Spleen (tissue), 13 donors: ENCODE measurements at places on chromosomes 2 and 18. TPM values are rescaled to one million over a fixed set of nuclear protein-coding genes. Genes with fewer than 3 reads are reported as not detected.

- no peaks in the 10 kb centered on the region for H3K27me3 ChIP-seq
- H3K4me1 ChIP-seq: no peaks in the 10 kb centered on the region
- no peak for DNase-seq
- H3K4me3 ChIP-seq: peak overlapping the region; percentile 65
Observed at GRCh38 chr2:137963535-137964065, 673 bp upstream of the HNMT start.

GRCh38 chr2:47501374-47502200, 98.6 kb downstream of the MSH2 start:
- no peak overlapping the region for H3K4me3 ChIP-seq
- no peak for DNase-seq
- no peaks in the 10 kb centered on the region for H3K4me1 ChIP-seq
- H3K36me3 ChIP-seq: no peaks in the 10 kb centered on the region
- no peaks in the 10 kb centered on the region for H3K27me3 ChIP-seq

DSG1 gene
- polyA plus RNA-seq: not detected

DNA sequence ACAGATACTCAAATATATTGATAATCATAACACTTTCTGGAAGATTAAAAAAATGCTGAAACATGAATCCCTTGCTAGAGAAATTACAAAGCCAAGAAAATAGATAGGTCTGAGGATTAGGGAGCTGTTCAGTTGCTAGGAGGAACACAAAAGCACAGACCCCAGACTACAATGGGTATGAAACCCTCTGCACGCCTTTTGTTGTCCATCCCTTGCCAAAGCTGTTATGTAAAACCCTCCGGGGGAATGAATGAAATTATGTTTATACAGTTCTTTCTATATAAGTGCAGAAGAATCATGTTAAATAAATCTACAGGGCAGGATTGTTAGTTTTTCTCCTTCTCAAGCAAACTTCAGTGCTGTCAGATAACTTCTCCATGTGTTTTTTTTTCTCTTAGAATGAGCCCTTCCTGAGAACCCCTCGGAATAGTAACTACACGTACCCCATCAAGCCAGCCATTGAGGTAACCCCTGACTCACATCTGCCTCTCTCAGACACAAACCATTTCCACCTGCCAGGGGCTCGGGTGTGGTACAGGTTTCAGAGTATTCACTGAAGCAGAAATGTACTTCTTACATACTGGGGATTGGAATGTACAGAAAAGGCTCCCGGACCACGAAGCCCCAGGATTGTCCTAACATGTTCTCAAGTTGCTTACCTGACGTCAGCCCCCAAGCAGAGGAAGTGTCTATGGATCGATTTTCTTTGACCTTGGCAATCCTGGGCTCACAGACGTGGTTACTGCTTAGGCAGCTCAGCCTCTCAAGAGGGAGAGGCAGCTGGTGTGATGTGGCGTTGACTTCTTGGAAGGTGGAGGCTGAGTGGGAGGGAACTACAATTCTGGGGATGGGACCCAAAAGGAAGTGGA, 118.0 kb downstream of the PLB1 start:
- H3K4me3 ChIP-seq: no peak overlapping the region
- no peaks in the 10 kb centered on the region for H3K4me1 ChIP-seq
- DNase-seq: peak; percentile 46
- H3K27me3 ChIP-seq: no peaks in the 10 kb centered on the region

DNA sequence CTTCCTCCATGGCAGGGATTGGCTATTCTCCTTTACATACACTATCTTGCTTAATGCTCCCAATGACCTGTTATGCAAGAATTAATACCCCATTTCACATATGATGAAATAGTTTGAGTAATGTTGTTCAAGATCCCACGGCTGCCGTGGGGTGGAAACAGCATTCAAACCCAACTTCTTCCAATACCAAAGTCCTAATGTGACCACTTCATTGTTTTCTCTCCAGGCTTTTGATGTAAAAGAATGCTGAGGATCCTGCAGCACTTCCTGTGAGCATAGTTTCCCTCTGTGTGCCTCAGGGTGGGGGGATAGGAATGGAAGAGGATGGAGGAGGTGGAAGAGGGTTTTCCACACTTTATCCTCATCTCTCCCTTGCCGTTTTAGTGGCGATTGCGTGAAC, 199.4 kb downstream of the IRS1 start:
- DNase-seq: no peak
- H3K4me1 ChIP-seq: no peaks in the 10 kb centered on the region
- no peaks in the 10 kb centered on the region for H3K36me3 ChIP-seq
- no peak overlapping the region for H3K4me3 ChIP-seq
- H3K27ac ChIP-seq: no peak overlapping the region

- H3K4me1 ChIP-seq: peaks cover 14% of the 10 kb centered on the region
- DNase-seq: no peak
Observed at GRCh38 chr2:101344137-101344536, 35.6 kb upstream of the RNF149 start.

DNA sequence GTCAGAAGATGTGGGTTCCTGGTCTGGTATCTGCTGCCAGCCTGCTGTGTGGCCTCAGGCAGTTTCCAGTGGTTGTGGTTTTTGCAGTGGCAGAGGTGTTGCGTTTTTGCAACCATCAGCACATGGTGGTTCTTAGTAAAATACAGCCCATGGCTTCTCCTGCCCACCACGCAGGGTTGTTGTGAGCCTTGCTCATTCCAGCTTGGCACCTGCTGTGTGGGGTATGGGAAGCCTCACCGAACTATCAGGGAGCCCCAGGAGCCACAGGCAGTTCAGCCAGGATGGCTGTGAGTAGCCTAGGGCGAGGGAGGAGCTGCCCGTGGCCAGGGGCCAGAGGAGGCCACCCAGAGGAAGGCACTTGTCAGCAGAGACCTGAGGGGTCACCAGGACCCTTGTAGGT, 9.8 kb downstream of the ARID5A start:
- no peak overlapping the region for H3K4me3 ChIP-seq
- no peaks in the 10 kb centered on the region for H3K27me3 ChIP-seq
- peak; percentile 61 for DNase-seq
- peaks cover 100% of the 10 kb centered on the region for H3K36me3 ChIP-seq

DNA sequence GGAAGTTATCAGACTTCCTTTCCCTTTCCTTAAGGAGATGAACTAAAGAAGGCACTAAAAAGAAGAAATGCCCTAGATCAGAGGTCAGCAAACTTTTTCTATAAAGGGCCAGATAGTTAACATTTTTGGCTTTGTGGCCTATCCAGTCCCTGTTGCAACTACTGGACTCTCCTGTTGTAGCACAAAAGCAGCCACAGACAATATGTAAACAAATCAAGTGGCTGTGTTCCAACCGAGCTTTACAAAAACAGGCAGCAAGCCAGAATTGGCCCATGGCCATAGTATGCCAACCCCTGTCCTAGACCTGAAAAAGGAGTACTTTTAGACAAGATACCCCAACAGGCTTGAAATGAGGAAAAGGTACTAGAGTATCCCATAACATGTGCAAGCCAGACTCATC, 10.9 kb downstream of the NHEJ1 start:
- H3K4me3 ChIP-seq: no peak overlapping the region
- no peaks in the 10 kb centered on the region for H3K27me3 ChIP-seq
- peaks cover 98% of the 10 kb centered on the region for H3K36me3 ChIP-seq
- no peak overlapping the region for H3K27ac ChIP-seq
- DNase-seq: no peak

GRCh38 chr18:75162467-75162866, 46.5 kb downstream of the PTGR3 start:
- no peak overlapping the region for H3K27ac ChIP-seq
- H3K36me3 ChIP-seq: no peaks in the 10 kb centered on the region
- no peak for DNase-seq

- no peaks in the 10 kb centered on the region for H3K27me3 ChIP-seq
- peaks cover 94% of the 10 kb centered on the region for H3K36me3 ChIP-seq
- H3K4me3 ChIP-seq: no peak overlapping the region
- no peak overlapping the region for H3K27ac ChIP-seq
- peaks cover 21% of the 10 kb centered on the region for H3K4me1 ChIP-seq
- no peak for DNase-seq
Observed at GRCh38 chr2:101832114-101832513, 134.6 kb downstream of the MAP4K4 start.

DNA sequence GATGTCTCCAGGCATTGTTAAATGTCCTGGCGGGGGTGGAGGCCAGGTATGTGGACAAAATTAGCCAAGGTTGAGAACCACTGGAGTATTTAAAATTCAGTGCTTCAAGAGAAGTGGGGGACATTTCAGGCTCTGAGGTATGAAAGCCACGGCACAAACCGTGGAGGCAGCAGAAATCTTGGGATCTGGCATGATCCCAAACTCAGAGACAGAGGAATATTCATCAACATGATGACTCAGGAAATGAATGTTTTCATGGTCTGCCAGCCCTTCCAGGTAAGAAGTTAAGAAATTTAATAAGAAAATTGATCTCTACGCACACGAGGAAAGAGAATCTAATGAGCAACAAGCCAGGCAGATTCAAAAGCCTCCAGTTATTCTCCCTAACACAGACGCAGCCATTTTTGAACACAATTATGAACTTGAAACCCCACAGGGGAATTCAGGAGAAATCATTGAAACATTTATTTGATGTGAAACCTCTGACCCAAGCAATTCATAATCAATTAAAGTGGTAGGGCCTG, 11.3 kb upstream of the GRP start:
- no peak overlapping the region for H3K27ac ChIP-seq
- no peaks in the 10 kb centered on the region for H3K4me1 ChIP-seq
- H3K36me3 ChIP-seq: no peaks in the 10 kb centered on the region
- no peak for DNase-seq

DNA sequence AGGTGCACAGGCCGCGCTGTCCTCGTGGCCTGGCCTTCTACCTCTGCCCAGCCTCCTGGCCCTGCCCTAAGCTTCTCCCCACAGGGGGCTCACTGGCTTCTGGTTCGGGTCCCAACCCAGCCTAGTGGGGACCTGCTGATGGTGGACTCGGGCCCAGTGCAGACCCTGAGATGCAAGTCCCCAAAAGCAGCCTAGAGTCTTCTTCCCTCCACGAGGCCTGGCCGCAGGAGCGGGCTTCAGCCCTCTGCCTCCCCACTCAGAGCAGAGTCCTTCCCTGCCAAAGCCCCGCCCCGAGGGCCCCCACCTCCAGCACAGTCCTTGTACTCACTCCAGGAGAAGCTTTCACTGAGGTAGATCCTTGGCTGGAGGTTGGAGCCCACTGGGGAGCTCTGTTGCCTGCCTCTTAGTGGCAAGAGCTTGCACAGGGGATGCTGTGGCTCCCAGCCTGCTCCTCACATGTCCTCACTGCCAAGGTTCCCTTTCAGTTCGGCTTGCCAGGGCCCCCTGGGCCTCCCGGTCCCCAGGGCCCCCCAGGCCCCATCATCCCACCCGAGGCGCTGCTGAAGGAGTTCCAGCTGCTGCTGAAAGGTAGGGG, 3.6 kb downstream of the ERFE start:
- H3K36me3 ChIP-seq: peaks cover under 1% of the 10 kb centered on the region
- peaks cover 44% of the 10 kb centered on the region for H3K4me1 ChIP-seq
- no peak overlapping the region for H3K4me3 ChIP-seq
- peaks cover 64% of the 10 kb centered on the region for H3K27me3 ChIP-seq

HAAO gene
- polyA plus RNA-seq: 7.8 TPM

GRCh38 chr2:205836477-205837221, 154.3 kb downstream of the NRP2 start:
- DNase-seq: no peak
- no peaks in the 10 kb centered on the region for H3K4me1 ChIP-seq
- no peaks in the 10 kb centered on the region for H3K36me3 ChIP-seq
- H3K4me3 ChIP-seq: no peak overlapping the region

DNA sequence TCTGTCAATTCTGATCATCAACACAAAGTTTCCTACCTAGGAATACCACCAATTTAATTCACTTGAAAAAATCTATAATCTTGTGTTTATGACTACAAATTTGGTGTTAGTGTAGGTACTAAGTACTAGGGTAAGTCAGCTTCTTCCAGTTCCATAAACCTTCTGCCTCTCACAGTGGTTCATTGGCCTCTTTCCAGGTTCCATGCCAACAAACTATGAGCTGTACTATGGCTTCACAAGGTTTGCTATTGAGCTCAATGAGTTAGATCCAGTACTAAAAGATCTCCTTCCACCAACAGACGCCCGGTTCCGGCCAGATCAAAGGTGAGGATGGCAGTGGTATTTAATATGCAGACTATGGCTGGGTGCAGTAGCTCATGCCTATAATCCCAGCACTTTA, 58.8 kb downstream of the PRKRA start:
- H3K4me1 ChIP-seq: no peaks in the 10 kb centered on the region
- no peaks in the 10 kb centered on the region for H3K36me3 ChIP-seq
- H3K27me3 ChIP-seq: no peaks in the 10 kb centered on the region
- H3K4me3 ChIP-seq: no peak overlapping the region
- H3K27ac ChIP-seq: no peak overlapping the region

EFHD1 gene
- polyA plus RNA-seq: 50.5 TPM

GRCh38 chr2:220555961-220556630, 928.7 kb downstream of the SLC4A3 start:
- H3K36me3 ChIP-seq: no peaks in the 10 kb centered on the region
- DNase-seq: no peak
- H3K4me3 ChIP-seq: no peak overlapping the region
- H3K27me3 ChIP-seq: no peaks in the 10 kb centered on the region
- H3K27ac ChIP-seq: no peak overlapping the region
- no peaks in the 10 kb centered on the region for H3K4me1 ChIP-seq

SCG2 gene
- polyA plus RNA-seq: 0.39 TPM

- peak overlapping the region; percentile 23 for H3K27ac ChIP-seq
- no peak overlapping the region for H3K4me3 ChIP-seq
- DNase-seq: peak; percentile 72
- H3K4me1 ChIP-seq: peaks cover 55% of the 10 kb centered on the region
Observed at GRCh38 chr18:13608791-13609532, 117.4 kb downstream of the FAM210A start.

- H3K27ac ChIP-seq: no peak overlapping the region
Observed at GRCh38 chr18:37429791-37430190, 135.8 kb downstream of the CELF4 start.

GRHL1 gene
- 0.20 TPM for polyA plus RNA-seq

CELF4 gene
- polyA plus RNA-seq: 0.46 TPM

DNA sequence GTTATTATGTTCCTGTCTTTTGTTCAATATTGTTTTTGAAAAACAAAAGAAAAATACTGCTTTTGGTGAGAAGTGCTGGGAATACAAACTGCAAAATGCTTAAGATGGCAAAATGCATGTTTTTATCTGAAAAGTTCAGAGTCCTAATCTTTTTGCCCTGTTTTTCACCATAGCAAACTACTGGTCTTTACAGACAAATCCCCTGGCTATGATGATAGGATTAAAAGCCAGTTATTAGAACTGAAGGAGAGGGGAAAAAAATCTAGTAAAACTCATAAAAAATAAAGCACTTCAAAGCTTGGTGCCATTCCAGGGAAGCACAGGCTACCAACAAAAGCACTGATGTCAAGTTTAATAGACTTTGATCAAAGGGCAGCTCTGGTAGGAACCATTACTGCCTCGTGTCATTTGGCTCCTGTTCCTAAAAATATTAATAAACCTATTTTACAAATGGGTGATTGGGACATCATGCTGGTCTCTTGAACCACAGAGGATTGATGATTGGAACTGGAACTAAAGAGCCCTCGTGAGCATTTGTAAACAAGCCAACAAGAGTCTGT, 194.7 kb downstream of the RAB3GAP1 start:
- H3K4me3 ChIP-seq: no peak overlapping the region
- no peaks in the 10 kb centered on the region for H3K27me3 ChIP-seq
- H3K4me1 ChIP-seq: no peaks in the 10 kb centered on the region
- H3K27ac ChIP-seq: no peak overlapping the region
